ENCODE measurements at places on chromosomes 12 and 14.

GRCh38 chr12:12999959-13000615 lies at the start of gene HEBP1:
Gene HEBP1 (minus strand): TSS chr12:13000265. CDS start chr12:13000114, 151 bp downstream.
- DNase-seq = peak; percentile 92

DNA sequence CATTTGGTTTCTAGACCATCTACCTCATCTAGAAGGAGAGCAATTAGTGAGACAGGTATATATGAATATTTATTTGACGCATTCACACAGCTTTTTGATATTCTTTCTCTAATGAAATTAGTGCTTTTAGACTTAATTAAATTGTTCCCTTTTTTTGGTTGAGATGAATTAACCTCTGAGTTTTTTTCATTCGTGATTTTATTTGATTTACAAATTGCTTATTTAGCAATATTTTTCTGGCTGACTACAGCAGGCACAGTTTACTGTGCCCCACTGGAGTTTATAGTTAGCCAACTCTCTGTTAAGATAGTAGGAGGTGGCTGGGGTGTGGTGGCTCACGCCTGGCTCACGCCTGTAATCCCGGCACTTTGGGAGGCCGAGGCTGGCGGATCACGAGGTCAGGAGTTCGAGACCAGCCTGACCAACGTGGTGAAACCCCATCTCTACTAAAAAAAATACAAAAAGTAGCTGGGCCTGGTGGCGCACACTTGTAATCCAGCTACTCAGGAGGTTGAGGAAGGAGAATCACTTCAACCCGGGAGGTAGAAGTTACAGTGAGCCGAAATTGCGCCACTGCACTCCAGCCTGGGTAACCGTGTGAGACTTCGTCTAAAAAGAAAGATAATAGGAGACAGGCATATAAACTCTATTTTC lies 16.7 kb downstream of the MDM2 start:
- no peak for DNase-seq

- no peak for DNase-seq
These were observed 202.6 kb downstream of the CRADD start for GRCh38 chr12:93879476-93880421.

DNA sequence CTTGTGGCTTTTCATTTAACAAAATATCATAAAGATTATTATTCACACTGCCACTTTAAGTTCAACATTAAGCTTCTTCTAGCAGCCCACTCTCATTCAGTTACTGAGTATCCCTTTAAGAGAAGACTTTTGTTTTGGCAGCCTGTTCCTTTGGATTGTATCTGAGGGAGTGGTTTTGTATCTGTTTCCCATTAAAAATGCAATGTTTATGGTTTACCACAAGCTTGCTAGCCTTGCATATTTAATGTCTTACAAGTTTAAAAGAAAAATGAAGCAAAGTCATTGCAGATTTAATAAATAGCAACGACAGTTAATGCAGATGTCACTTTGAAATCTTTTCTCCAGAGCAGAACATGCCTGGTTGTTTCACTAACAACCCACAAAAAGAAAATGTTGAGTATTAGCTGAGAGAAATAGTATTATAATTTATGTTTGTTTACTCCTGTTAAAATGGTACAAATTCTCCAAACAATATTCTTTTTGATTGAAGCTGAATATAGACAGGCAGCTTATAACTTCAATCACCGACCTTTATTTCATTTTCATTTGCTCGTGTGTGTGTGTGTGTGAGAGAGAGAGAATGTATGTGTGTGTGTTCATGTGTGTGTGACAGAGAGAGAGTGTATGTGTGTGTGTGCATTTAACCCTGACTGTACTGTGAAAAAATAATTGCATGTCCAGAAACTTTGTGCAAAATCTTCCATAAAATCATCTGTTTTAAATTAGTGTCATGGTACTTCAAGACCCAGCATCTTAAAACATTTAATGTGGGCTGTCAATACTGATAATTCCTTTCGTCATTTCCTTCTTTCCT lies 1.8 kb downstream of the DCN start:
- no peak for DNase-seq

DNA sequence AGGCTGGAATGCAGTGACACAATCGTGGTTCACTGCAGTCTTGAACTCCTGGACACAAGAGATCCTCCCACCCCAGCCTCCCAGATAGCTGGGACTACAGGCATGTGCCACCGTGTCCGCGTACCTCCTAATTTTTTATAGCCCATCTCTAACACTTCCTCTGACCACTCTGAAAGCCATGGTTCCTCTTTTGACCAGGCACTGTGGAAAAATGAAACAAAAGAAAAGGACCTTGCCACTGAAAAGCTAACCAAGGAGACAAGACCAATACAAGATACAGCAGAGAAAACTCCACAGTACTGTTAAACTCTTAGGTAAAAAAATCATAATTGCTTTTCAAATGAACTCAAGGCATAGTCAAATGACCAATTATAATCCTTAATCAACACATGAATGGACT lies 233.3 kb downstream of the NEDD1 start:
- no peak for DNase-seq

DNA sequence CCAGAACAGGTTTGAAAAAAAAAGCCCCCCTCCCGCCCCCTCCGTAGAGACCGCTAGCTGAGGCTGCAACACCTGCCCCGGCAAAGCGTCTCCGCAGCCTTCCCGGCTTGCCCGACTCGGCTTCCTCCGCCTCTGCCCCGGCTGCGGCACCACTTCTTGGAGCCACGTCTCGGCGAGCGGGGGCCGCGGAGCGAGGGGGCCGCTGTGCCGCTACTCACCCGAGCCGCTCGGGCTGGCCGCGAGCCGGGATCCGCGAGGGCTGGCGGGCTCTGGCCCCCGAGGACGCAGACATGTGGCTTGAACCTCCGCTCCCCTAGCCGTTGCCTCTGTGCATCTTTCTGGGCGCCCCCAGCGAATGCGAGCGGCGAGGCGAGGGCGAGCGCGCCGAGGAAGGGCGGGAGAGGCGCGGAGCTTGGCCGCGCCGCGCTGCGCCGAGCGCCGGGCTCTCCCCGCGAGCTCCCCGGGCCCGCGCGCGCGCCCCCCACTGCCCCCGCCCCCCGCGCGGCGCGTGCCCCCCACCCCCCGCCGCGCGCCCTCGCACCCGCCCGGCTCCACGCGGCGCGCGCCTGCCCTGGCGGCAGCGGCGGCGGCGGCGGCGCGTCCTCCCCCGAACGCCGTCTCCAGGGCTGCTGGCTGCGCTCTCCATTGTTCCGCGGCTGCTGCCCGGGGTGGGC lies 249.5 kb downstream of the APAF1 start:
- peak; percentile 53 for DNase-seq

- DNase-seq = no peak
These were observed 19.5 kb upstream of the GOLGA5 start for GRCh38 chr14:92774572-92774971.

GRCh38 chr14:68513838-68514607 lies 278.8 kb downstream of the ZFP36L1 start:
- no peak for DNase-seq

Measured in nucleus accumbens (tissue), 56 donors.